Fibroblast of upper back skin (primary cell): ENCODE measurements at places on chromosomes 7 and 10.

GRCh38 chr10:26368463-26368862 is 69.7 kb upstream of the APBB1IP start:
- no peak for DNase-seq

GRCh38 chr7:85469446-85470010 is 282.7 kb upstream of the SEMA3D start:
- DNase-seq = peak; percentile 83

GRCh38 chr10:91210435-91210834 is 10.0 kb upstream of the PCGF5 start:
- peak; percentile 10 for DNase-seq

GRCh38 chr7:139259142-139259541 is 28.1 kb downstream of the UBN2 start:
- DNase-seq = no peak

- peak; percentile 44 for DNase-seq
Measured at GRCh38 chr7:131328377-131329175, 900 bp downstream of the MKLN1 start.

GRCh38 chr10:125169279-125169678 is 8.9 kb upstream of the CTBP2 start:
- DNase-seq = no peak

DNA sequence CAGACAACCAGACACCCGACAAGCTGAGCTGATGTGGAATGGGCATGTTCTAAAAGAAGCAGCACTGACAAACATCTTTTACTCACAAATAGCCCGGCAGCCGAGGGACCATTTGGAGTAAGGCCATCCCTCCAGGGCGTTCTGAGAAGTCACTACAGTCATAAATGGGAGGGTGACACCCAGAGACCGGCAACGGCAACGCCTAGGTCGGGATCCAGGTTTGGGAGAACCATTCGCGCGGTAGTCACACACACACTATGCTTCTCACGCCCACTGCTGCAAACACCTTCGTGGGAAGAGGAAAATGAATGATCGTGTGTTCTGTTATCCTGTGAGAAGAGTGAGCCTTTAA is 9.8 kb downstream of the TNS3 start:
- DNase-seq = no peak

GRCh38 chr7:42693722-42694121 is 218.1 kb downstream of the C7orf25 start:
- DNase-seq = no peak

- DNase-seq = no peak
Measured at GRCh38 chr7:117347962-117348672, 25.3 kb upstream of the WNT2 start.

GRCh38 chr7:68420342-68421192 is 1177.7 kb upstream of the AUTS2 start:
- DNase-seq = no peak

DNA sequence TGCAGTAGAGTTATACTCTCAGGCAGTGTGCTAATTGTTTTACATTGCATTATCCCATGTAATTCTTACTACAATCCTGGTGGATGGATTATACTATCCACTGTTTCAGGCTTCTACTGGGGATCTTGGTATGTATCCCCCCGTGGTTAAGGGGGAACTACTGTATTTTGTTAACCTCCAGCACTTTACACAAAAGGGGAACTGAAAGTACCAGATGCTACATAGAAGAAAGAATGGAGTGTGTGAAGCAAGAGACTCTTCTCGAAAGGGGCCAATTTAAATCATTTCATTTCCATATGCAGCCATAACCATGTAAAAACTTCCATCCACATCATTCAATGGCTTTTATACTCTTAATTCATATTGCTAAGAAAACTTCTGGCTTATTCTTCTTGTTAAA is 69.4 kb downstream of the C1GALT1 start:
- DNase-seq = no peak

DNA sequence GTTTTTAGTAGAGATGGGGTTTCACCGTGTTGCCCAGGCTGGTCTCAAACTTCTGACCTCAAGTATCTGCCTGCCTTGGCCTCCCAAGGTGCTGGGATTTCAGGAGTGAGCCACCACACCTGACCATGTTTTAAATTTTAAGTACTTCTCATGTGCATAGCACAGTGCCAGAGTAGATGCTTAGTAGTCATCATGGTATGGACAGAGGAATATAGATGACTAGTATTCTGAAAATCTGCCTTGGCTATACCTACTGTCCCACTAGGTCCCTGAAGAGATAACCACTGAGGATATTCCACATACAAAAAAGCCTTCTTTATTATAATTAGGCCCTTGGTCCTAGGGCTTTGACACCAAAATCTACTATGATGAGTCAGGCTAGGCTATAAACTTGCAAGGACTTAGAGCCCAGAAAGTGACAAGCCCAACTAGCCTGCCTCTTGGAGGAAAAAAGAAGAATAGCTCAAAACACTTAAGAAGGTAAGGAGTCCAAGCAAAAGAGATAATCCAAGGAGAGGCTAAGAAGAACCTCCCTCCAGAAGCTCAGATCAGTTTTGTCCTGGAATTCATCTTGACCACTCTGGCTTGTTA is 34.0 kb downstream of the LUC7L2 start:
- DNase-seq = no peak

DNA sequence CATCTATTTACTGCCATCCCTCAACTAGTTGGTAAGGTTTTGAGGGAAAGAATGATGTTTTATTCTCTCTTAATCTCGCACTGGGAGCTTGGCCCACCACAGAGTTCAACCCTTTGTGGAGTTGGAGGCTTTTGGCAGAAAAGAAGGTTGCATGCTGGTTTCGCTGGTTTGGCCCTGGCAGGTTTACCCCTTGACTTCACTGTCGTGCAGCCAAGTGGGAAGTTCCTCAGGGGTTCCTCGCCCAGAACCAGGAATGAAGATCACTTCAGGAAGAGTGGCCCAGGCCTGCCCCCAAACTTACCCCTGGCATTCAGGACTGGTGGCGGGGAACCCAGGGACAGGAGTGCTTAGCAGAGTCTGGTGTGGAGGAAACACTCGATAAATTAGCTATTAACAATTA is 103.1 kb upstream of the LYZL2 start:
- DNase-seq = no peak

DNA sequence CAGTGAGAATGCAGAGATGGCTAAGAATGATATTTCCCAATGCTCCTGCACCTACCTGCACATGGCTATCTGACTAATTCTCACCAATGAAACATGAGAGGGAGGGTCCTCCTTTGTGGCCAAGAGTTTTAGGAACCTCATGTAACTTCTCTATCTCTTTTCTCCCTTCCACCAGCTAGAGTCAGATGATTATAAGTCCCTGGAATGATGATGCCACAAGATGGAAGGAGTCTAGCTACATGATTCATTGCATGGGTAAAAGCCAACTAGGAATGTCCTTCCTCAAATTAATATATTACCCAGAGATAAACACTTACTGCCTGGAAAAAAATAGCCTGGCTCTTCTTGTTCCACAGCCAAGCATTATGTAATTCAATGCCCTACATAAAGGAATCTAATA is 55.1 kb upstream of the AASS start:
- DNase-seq = peak; percentile 5
